ENCODE measurements at places on chromosomes 2 and 18.

DNA sequence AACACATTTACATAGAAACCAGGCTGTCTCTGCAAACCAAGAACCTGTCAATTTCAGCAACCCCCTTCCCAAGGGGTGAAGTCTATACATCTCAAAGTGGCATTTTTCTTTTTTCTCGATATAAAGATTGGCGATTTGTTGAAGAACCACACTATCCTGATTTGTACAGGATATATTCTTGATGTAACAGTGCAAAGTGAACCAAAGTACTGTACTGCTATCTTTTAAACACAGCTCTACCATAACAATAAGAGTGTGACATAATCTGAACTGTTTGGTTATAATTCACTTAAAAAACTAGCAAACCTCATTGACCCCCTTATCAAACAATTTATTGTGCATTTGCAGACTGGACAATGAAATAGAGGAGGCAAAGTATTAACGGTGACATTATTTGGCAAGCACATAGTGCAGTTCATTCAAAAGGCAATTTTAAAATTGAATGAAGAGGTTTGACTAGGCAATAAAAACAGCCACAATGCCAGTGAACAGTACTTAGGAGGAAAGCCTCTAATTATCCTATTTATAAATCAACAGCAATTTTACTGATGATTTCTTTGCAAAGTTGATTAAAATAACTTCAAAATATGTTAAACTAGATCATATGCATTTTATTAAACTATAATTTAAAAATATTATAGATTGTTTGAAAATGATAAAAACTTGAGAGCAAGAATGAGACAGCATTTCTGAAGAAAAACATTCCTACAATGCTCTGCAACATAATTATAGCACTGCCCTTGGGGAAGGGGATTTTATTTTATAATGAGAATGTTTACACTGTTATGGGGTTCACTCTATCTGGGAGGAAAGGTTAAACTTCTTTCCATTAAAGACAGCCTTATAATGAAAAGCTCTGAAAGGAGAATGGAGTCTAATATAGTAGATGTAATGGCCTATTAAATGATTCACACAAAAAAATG, 440.9 kb downstream of the ZEB2 start:
- DNase-seq: no peak

DNA sequence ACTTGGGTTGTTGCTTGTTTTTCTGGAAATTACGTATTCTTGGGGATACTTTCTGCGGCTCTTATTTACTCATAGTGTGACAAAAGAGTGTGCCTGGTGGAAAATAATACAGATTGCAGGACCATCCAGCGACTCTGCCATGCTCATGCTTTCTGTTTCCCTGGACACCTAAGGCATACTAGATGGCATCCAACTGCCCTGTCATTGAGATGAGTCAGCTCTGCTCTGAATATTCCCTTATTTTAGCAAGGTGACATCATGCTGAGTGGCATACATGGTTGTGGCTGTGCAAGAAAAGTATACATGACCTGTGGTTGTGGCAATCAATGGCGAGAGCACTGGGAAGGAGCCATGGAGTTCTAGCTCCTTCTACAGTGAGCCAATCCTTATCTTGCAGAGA, 471.0 kb downstream of the TMEM182 start:
- DNase-seq: no peak

GRCh38 chr18:22189449-22190166, 20.2 kb downstream of the GATA6 start:
- no peak for DNase-seq

GRCh38 chr2:66236816-66237802, 197.8 kb upstream of the MEIS1 start:
- DNase-seq: no peak

GRCh38 chr18:36589857-36590543, 238.8 kb downstream of the TPGS2 start:
- DNase-seq: no peak

GRCh38 chr18:2111456-2111855, 459.8 kb downstream of the METTL4 start:
- DNase-seq: no peak
